ENCODE measurements at places on chromosomes 5 and 9.

DNA sequence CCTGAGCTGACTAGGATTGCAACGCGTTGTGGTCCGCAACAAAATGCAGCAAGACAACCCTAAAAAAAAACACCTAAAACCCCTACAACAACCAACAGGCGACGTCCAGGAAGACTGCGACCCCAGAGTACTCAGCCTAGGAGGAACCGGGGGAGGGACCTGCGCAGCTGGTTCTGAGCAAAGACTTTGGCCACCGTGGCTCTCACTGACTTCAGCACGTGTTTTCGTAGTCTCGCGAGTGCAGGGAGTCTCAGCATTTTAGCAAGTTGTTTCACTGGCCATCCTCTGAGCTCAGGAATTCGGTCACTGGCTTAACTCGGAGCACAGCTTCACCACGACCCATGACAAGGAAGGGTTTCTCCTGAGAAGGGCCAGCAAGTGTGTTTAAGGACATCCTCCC lies 8.6 kb upstream of the ZDHHC11 start:
- DNase-seq, result no peak

GRCh38 chr9:12697719-12698118 lies 4.5 kb downstream of the TYRP1 start:
- no peak for DNase-seq

GRCh38 chr9:127848756-127849504 lies 5.5 kb downstream of the ENG start:
- DNase-seq, result no peak

- DNase-seq, result no peak
These were observed 98.3 kb downstream of the GDA start for GRCh38 chr9:72247549-72247948.

DNA sequence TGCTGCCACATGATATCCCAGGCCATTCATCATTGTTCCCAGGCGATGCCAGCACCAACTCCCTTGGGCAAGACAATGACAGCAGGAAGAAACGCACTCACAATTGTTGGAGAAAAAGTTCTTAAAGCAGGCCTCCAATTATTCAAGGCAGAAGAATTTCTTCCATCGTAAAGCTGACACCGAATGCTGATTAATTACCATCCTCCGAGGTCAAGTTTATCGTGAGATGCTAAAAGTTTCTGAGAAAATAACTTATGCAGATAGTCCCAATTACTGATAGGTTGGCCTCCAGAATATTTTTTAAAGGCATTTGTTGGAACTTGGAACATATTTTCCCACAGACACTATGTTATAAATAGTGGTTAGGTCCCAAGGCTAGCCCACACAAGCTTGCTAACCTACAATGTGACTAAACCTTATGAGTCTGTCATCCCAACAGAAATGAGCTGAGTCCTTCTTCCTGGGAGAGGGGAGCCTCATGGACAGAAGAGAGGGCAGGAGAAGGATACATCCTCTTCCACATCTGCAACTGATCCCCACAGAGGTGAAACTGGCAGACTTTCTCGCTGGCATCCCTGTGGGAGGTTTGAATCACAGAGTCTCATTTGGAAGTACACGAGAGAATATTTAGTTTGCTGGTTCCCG lies 202.4 kb upstream of the TBC1D2 start:
- DNase-seq, result no peak

DNA sequence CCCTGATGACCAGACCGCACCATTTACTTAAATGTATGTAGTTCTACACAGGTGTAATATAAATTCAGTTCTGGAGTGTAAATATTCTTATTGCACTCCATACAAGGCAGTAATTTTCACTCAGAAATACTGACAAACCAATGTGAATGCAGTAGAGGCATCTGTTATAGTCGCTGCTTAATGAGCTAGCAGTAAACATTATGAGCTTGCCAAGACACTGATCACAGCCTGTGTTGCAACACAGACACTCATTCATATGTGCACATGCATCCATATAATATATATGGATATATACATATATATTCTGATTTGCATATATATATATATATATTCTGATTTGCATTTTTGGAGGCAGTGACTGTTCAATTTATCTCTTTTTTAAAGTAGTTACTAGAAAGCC lies 435.1 kb upstream of the ST8SIA4 start:
- no peak for DNase-seq

All from GM12891 (cell line).